Stimulated activated naive CD4-positive, alpha-beta T cell treated with Interleukin-2 at 50 U/mL for 16 hours (primary cell): ENCODE measurements at places on chromosomes 11 and 22.

DNA sequence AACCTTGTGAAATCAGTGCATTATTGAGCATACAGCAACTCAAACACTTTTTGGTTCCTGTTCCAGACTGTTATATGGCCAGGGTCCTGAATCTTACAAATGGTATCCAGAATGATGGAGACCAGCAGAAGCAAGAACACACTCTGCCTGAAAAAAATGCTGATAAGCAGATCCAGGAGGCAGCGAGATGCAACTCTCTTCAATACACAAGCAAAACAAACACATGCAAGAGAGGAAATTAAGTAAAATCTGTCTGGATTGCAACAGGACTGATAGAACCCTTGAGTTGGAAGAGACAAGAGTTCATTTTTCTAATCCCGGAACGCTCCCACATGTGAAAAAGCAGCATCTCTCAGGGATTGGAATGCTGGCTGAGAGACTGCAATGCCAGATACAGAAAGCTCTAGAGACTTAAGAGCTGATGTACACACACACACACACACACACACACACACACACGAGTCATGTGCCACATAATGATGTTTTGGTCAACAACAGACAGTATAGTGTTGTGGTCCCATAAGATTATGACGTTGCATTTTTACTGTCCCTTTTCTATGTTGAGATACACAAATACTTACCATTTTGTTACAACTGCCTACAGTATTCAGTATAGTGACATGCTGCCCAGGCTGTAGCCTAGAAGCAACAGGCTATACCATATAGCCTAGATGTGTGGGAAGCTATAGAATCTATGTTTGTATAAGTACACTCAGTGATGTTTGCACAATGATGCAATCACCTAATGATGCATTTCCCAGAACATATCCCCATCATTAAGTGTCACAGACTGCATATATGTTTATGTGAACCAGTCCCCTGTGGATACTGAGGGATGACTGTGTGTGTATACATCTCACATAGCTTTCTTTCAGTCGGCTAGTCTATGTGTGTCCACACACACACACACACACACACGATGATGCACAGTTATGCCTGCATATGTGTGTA, 406.6 kb downstream of the LARGE1 start:
- DNase-seq, result no peak

DNA sequence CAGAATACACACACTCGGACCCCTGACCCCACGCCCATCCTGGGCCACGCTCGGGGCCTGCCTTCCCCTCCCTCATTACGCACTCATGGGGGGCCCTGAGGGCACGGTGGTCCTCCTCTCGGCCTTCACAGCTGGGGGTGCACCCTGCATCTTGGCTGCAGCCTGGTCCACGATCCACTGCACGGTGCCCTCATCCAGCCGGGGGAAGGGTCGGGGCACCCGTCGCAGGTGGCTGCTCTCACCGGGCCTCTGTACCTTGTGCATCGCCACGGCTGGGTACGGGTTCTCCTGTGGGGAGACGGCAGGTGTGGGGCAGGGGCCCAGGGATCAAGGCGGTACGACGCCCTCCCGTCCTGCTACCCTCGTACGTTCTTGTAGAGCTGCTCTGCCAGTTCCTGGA, 10.4 kb downstream of the SBF1 start:
- no peak for DNase-seq

DNA sequence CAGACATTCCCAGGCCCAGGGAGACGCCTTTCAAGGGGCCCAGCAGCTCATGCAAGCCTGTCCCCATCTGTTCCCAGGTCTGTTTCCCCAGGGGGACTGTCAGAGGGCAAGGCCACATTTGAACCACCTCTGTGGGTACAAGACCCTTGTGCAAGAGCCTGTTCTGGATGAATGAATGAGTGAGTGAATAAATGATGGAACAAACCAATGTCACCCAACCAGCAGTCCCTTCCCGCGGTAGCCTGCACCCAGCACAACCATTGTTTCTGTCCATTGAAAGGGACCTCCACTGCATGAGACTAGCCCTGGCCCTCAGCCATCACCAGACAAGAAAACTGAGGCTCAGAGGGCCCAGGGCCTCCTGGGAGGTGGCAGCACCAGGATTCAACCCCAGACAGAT, 69.7 kb upstream of the TCF20 start:
- no peak for DNase-seq

DNA sequence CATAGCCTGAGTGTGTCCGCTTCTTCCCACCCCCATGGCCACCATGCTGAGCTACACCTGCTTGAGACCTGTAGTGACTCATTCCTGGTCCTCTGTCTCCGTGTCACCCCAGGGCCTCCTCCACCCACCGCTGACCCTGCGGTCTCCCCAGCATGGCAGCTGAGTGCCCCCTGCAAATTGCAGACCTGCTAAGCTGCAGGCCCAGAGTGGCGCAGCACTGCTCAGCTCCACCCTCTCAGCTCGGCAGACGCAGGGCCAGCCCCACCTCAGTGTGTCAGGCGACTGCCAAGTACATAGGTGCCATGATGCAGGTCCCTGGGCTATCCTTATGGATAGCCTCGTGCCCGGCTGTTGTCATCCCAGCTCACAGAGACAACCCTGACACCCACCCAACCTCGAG, 13.1 kb downstream of the MS4A15 start:
- no peak for DNase-seq

GRCh38 chr22:40547729-40548143, 88.8 kb downstream of the MRTFA start:
- no peak for DNase-seq

- no peak for DNase-seq
Observed at GRCh38 chr11:94537031-94537600, 6.6 kb upstream of the FUT4 start.

DNA sequence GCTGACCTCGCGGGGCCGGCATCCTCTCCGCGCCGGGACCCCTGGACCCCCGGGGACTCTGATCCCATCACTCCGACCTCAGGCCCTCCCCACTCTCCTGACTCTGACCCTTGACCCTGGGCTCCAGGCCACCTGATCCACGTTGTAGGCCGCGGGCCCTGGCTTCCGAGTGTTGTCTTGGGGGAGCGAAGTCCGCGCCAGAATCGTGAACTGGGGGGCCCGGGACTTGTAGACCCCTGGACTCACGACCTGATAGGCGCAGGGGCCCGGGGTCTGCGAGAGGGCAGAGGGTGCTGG, 716 bp upstream of the TYMP start:
- no peak for DNase-seq

- DNase-seq, result no peak
Observed at GRCh38 chr11:36162006-36162882, 127.0 kb downstream of the COMMD9 start.

DNA sequence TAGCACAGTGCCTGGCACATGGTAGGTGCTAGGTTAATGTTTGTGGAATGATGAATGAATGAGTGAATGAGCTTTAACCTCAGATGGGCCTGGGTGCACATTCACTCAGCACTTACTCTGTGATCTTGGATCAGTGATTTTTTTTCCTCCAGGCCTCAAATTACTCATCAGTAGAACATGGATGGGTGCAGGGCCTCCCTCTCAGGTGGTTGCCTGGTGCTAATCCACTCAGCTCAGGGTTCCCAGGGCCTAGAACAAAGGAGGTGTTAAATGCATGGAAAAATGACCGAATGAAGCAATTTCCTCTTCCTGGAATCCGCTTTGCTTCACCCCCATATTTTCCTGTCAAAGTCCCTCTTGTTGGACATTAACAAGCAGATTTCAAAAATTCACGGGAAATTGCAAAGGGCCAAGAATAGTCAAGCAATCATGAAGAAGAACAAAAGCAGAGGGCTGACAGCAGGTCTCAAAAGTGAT, 93.5 kb downstream of the MYEOV start:
- no peak for DNase-seq

DNA sequence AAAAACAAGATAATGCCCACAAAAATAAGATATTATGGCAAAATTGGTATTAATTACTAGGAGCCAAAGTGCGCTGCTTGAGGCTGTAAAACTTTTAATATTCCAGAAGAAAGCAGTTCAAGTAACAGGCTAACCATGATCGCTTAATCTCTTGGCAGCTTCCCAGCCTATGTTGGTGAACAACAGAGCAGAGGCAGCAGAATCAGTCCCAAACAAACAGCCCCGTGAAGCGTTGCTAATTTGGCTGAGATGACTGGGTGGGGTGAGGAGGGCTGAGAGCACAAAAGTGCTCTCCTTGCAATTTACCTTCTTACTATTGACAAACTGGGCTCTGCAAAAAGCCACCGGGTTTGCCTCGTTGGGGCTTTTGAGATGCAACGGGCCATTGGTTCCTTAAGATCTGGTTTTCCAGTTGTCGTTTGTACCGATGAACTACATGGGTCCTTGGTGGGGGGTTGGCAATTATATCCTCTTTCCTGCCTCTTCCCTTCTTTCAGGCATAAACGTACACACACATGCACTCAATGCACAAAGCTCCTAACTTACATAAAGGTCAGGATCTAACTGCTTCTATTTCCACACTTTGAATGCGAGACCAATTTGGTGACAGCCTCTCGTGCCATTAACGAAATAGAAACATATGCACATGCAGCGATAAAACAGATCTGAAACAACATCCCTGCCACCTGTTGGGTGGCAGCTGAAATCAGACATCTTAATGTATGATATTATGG, 407.6 kb upstream of the CADM1 start:
- DNase-seq, result no peak

DNA sequence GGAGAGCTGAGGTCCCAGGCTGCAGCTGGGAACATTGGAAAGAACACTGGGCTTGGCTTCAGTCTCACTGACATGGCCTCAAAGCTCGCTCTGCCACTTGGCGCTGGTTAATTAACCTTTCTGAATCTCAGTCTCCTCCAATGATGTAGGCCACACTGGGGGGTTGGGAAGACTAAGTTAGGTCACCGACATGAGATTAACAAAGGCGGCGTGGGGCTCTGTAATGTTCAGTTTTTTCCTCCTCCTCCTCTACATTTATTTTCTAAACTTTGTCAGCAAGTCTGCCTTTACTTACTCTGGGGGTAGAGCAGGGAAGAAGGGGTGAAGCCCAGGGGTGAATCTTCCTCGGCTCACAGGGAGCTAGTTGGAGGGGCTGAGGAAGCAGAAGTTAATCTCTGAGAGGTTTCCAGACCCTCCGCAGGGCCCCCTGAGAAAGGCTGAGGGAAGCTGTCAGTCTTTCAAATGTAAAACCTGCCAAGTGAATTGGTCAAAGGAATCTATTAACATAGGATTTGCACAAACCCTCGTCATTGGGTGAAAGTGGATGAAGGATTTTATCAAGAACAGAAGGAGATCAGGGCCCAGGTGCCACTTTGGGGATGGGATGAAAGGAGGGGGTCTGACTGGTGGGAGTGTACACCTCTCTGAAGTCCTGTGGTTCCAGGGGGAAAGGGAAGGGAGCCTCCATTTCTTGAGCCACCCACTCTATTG, 32.1 kb upstream of the TENM4 start:
- no peak for DNase-seq

DNA sequence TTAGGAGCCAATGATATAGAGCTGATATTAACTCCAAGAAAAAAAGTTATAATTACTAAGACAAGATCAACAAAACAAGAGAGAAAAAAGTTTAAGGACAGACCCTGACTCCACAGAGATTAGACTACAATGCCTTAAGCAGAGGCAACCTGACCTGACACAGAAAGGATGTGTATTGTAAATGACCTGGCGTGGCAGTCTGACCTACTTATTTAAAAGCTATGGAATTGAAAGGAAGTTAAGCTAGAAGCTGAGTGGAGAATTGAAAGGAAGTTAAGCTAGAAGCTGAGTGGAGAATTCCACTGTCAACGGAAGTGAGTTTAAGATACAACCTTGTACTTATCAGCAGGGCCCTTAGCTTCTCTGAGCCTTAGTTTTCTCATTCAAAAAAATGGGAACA, 885.4 kb downstream of the OPCML start:
- no peak for DNase-seq

DNA sequence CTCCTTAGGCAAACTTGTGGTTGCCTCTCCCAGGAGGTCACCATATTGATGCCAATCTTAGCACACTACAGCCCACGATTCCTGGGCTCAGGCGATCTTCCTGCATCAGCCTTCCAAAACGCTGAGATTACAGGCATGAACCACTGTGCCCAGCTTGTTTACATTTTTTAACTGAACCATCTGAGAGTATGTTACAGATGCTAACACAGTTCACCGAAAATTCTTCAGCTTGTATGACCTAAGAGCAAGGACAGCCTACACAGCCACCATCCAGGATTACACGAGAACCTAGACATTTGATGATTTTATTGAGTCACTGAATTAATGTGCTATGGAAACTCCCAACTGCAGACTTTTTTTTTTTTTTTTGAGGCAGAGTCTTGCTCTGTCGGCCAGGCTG, 5.8 kb upstream of the LGALS1 start:
- DNase-seq, result no peak

DNA sequence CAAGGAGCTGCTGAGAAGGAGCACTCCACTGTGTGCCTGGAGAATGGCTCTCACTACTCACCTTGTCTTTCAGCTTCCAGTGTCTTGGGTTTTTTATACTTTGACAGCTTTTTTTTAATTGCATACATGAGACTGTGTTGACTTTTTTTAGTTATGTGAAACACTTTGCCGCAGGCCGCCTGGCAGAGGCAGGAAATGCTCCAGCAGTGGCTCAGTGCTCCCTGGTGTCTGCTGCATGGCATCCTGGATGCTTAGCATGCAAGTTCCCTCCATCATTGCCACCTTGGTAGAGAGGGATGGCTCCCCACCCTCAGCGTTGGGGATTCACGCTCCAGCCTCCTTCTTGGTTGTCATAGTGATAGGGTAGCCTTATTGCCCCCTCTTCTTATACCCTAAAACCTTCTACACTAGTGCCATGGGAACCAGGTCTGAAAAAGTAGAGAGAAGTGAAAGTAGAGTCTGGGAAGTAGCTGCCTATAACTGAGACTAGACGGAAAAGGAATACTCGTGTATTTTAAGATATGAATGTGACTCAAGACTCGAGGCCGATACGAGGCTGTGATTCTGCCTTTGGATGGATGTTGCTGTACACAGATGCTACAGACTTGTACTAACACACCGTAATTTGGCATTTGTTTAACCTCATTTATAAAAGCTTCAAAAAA, 72.6 kb downstream of the NCAPD3 start:
- DNase-seq, result no peak

GRCh38 chr22:41661088-41661487, 27.6 kb downstream of the SNU13 start:
- no peak for DNase-seq

- DNase-seq, result no peak
Observed at GRCh38 chr11:31895926-31896325, 84.8 kb upstream of the PAX6 start.

GRCh38 chr11:71459767-71460320, 6.8 kb downstream of the NADSYN1 start:
- no peak for DNase-seq

DNA sequence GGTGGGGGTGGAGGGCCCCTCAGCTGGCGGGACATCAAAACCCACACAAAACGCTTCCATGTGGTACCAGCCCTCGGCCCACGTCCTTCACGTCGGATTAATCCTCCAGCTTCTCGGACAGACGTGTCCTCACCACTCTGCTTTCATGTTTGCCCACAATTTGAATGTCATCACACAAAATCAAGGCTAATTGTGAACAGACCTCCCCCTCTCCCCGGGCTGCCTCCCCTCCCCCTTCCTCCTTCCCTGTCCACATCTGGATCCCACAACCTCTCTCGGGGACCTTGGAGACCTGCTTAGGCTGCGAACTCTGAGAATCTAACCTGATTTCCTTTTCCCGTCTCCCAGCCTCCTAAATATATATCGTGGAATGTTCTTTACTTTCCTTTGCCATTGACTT, 262.9 kb downstream of the MN1 start:
- no peak for DNase-seq

GRCh38 chr11:33635161-33635560, 65.5 kb downstream of the C11orf91 start:
- DNase-seq, result no peak

- no peak for DNase-seq
Observed at GRCh38 chr11:104067534-104067933, 31.1 kb downstream of the DDI1 start.
